ENCODE measurements at places on chromosomes 11 and 22. TPM values are rescaled to one million over a fixed set of nuclear protein-coding genes. Genes with fewer than 3 reads are reported as not detected.

The MRPL49 gene
- 32.5 TPM for polyA plus RNA-seq

The APOA5 gene
- not detected for polyA plus RNA-seq

The TRPM5 gene
- polyA plus RNA-seq = not detected

The LDLRAD3 gene
- 28.7 TPM for polyA plus RNA-seq

The CDC42EP1 gene
- polyA plus RNA-seq = 63.3 TPM

The PRG3 gene
- not detected for polyA plus RNA-seq

Measured in adipose tissue (tissue), 3 donors.